Activated CD4-positive, alpha-beta T cell treated with anti-CD3 and anti-CD28 coated beads for 36 hours (primary cell): ENCODE measurements at places on chromosomes 12 and 14. TPM values are rescaled to one million over a fixed set of nuclear protein-coding genes. Genes with fewer than 3 reads are reported as not detected.

GLIPR1L1 gene
- not detected for total RNA-seq

SLC6A13 gene
- 0.16 TPM for total RNA-seq

HAL gene
- 0.25 TPM for total RNA-seq

GRCh38 chr12:21894792-21895595, 46.2 kb downstream of the ABCC9 start:
- DNase-seq: no peak

- DNase-seq: no peak
These were observed 44.4 kb upstream of the IQSEC3 start for GRCh38 chr12:22190-22529.

GRCh38 chr14:75283162-75283832, 4.7 kb downstream of the FOS start:
- no peak for DNase-seq

DNA sequence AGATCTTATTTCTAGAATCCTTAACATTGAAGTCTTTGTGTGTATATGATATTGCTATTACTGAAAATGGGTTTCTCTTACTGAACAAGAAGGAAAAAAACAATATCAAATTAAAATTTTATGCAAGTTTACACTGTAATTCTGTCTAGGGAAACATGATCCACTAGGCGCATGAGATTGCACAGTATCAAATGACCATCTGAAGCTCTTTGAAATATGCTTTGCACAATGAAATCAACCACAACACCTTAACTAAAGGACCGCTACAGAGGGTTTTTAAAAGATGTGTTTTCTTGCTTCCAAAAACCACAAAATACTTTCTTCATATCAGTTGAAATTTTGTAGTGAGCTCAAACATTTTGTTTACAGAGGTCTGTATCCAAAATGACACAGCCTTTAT, 15.1 kb upstream of the KERA start:
- DNase-seq: no peak

GRCh38 chr12:22856178-22856577, 231.2 kb downstream of the ETNK1 start:
- DNase-seq: no peak

- peak; percentile 80 for DNase-seq
These were observed 519 bp downstream of the MORN3 start for GRCh38 chr12:121668750-121669520.

- DNase-seq: peak; percentile 73
These were observed 66.3 kb downstream of the CLIP1 start for GRCh38 chr12:122356192-122356635.

- peak; percentile 43 for DNase-seq
These were observed 106.1 kb downstream of the PRICKLE1 start for GRCh38 chr12:42483521-42483790.

DNA sequence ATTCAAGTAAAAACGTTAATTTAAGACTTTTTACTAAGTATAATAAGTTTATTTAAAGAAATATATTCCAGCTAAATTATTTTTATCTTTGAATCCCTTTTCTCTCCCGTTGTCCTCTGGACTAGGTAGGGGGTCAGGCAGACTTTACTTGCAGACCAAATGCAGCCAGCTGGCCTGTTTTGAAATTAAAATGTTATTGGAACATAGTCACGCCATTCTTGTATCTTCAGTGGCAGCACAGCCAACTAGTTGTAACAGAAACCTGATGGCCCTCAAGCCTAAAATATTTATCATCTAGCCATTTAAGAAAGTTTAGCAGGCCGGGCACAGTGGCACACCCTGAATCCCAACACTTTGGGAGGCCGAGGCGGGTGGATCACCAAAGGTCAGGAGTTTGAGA, 52.7 kb downstream of the BCAT1 start:
- DNase-seq: no peak

GRCh38 chr14:22530127-22530526, 58.9 kb downstream of the DAD1 start:
- peak; percentile 5 for DNase-seq

DNA sequence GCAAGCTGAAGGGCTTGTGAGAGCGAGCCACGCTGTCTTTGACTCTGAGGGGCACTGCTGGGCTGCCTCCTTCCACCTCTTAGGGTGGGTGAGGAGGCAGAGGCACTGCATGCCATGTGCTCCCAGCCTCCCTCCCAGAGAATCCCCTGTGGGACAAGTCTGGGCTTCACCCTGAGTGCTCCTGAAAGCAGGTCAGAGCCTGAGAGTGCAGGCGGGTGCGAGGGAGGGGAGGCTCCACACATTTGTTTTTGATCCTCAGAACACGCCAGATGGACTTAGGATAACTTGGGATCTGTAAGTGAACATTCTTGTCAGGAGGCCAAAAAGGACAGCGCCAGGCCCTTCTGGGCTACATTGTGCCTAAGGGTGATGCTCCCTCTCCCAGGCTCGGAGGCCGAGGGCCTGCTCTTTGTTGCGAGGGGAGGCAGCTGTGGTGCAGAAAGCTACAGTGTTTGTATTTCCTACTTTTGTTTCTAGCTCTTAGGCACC, 155.4 kb downstream of the TMX1 start:
- no peak for DNase-seq

DNA sequence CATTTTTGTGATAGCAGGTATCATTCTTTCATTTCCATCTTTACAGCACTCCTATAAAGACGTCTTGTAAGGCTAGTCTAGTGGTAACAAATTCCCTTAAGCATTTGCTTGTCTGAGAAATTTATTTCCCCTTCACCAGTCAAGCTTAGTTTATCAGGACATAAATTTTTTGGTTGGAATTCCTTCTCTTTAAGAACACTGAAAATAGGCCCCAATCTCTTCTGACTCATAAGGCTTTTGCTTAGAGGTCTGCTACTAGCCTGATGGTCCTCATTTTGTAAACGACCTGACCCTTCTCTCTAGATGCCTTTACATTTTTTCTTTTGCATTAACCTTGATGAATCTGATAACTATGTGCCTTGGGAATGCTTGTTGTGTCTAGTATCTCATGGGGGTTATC, 20.3 kb downstream of the OLR1 start:
- no peak for DNase-seq
